ENCODE measurements at places on chromosomes 7 and 10.
A peak's percentile ranks its signal among the peaks of the same experiment; 100 is the strongest.

DNA sequence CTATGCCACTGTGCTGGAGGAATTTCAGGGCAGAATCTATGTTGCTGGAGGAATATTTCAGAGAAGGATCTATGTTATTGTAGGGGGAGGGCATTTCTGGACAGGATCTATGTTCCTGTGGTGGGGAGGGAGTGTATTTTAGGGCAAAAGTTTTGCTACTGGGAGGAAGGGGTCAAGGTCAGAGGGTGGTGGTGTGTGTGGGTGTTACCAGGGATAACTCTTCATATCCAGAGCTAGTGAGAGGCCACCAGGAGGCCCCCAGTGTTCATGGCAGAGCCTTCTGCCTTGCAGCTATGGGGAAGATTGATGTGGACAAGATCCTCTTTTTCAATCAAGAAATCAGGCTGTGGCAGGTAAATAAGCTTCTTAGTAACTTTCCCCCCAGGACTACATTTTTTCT is 2.0 kb upstream of the STRA8 start:
- DNase-seq: no peak

DNA sequence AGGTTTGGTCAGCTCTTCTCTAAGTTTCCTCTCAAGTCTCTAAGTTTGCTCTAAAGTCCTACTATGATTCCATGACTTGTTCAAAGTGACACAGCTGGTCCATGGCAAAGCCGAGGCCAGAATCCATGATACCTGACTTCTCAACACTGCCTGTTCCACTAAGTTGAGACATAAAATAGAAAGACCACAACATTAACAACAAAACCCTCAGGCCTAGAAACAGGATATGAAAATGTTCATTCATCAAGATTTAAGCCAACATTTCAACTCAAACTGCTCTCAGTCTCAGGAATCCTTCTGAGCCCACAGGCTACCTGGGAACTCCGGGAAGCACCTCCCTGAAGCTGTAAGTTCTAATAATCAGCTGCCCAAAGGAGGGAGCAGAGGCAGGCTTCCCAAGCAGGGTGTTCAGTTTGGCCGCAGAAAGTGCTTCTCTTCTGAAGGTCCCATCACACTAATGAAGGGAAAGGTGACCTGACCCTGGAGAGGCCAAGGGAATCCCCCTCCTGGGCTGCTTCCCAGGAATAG is 62.9 kb downstream of the STK17A start:
- DNase-seq: no peak

- DNase-seq: peak; percentile 79
Observed at GRCh38 chr7:70356787-70357328, 758.6 kb downstream of the AUTS2 start.

- no peak for DNase-seq
Observed at GRCh38 chr10:12561720-12562119, 212.4 kb downstream of the CAMK1D start.

- DNase-seq: peak; percentile 80
Observed at GRCh38 chr10:24952707-24953645, 570 bp upstream of the PRTFDC1 start.

- DNase-seq: no peak
Observed at GRCh38 chr10:31515819-31516402, 196.9 kb downstream of the ZEB1 start.

DNA sequence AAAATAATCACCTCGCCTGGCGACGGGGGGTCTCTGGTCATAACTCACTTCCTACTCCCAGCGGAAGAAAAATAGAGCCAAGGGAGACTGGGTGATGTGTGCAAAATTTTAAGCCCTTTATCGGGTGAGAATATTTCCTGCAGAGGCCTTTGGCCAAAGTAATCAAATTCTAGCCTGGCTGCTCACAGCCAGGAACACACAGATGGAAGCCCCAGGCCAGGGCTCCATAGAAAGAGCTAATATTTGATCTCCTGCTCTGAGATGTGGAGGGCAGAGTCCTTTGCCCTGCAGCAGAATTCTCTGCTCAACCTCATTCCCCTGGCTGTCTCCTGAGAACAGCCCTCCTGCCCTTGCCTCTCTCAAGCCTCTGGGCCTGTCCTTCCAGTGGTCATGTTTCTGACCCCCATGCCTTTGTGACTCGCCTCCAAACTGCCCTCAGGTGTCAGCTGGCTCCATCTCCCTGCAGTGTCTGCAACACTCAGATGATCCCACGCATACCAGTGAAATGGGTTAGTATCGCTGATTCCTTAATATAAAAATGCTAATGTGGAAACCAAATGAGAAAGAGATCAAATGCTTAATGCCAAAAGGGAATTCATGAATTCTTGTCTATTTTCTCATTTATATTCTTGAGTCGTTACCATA is 34.5 kb downstream of the FRMD4A start:
- DNase-seq: no peak

DNA sequence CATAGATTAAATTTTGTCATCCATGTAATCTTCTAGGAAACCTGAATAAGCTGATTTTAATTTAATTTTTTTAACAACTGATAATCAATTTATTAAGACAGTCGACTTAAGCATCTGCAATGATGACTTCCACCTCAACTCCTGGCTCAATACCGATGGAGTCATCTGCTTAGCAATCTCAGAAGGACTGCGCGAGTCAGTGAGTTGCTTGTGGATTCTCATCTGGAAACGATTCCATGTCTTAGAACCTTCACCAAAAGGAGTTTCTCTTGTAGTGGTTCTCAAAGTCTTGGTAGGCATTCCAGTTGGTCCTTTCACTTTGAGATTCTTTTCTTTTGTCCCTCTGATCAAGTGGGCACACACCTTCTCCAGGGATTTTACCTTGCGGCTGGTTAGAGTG is 85.5 kb downstream of the XRCC2 start:
- DNase-seq: no peak

Measured in muscle of arm (tissue), 14 donors.